LNCaP clone FGC (cell line): ENCODE measurements at places on chromosomes 12 and 14.

DNA sequence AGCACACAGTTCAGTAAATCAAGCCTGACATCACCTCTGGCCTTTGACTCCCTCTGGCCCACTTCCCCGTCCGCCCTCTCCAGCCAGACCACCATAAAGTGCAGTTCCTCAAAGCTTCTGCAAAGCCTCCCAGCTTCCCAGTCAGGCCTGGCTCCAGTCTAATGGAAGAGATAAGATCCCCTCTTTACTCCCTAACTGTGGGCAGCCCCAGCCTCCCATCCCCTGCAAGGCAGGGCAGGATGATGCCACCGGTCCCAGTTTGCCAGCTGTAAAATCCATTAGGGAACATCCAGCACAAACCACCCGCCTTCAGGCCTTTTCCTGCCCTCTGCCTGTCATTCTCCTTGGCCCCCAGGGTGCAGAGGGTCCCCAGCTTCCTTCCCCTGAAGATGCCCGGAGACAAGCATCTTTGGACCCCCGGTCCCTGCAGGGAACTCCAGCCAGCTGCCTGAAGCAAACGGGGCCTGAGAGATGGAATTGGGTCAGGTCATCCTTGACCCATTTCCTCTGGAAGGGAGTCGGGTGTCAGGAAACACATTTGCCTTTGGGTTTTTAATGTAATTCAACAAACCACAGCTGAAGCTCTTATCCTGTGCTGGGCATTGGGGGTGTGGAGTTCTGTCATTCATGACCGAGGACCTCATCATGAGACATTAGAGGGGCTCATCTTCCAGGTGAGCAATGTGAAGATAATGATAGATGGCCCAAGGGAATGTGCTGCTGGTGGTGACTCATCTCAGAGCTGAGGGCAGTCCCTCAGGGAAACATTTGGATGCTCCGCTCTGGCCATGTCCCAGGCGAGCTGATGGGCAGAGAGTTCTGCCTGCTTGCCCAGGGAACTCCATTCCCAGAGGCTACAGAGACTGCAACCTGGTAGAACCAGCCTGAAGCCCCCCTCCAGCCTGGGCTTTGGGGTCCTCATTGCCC is 93.8 kb upstream of the CLMN start:
- no peak for DNase-seq

DNA sequence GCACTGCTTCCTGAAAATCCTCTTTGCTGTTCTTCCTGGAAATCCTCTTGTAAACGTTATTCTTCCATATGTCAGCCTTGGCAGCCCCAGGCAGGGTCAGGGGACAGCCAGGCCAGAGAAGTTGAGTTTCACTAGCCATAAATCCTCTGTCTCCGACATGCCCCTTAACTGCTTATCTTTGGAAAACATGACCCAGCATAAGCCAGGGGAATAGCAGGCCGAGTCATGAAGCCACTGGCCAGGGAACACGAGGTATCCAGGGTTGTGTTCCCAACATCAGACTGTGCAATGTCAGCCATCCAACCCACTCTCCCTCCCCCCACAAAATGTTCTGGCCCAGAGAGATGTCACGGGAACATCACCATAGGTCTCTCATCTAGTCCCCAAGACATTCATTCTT is 453.9 kb downstream of the MED13L start:
- no peak for DNase-seq

DNA sequence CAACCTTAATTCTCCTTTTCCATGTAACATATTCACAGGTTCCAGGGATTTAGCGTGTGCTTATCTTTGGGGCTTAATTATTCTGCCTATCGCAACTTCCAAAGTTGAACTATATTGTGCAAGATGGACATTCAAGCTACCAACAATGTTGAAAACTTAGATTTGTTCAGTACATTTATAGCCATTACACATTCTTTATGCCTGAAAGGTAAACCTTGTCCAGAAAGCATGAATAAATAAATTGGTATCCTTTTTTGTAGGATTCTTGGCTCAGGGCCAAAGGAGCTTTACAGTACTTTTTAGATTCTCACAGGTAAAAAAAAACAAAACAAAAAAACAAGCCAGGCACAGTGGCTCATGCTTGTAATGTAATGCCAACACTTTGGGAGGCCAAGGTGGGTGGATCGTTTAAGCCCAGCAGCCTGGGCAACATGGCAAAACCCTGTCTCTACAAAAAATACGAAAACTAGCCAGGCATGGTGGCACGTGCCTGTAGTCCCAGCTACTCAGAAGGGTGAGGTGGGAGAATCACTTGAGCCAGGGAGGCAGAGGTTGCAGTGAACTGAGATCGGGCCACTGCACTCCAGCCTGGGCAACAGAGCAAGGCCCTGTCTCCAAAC is 3.3 kb downstream of the C12orf56 start:
- no peak for DNase-seq

DNA sequence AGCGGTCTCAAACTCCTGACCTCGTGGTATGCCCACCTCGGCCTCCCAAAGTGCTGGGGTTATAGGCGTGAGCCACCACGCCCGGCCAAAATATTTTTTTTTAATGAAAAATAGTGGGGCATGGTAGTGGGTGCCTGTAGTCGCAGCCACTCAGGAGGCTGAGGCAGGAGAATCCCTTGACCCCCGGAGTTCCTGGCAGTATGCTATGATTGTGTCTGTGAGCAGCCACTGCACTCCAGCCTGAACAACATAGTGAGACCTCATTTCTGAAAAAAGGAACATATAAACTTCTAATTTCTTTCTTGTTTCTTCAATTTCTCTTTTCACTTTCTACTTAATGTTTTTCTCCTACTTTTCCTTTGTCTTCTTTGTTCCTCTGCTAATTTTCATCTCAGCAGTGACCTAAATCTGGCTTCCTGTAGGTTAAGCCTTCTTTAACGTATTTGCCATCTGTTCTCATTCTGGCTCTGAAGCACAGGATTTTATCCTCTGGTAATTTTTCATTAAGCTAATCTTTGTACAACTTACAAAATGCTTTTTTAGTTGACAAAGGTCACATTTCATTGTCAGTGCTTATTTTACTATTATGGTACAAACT is 4.5 kb upstream of the RPGRIP1 start:
- DNase-seq: no peak

DNA sequence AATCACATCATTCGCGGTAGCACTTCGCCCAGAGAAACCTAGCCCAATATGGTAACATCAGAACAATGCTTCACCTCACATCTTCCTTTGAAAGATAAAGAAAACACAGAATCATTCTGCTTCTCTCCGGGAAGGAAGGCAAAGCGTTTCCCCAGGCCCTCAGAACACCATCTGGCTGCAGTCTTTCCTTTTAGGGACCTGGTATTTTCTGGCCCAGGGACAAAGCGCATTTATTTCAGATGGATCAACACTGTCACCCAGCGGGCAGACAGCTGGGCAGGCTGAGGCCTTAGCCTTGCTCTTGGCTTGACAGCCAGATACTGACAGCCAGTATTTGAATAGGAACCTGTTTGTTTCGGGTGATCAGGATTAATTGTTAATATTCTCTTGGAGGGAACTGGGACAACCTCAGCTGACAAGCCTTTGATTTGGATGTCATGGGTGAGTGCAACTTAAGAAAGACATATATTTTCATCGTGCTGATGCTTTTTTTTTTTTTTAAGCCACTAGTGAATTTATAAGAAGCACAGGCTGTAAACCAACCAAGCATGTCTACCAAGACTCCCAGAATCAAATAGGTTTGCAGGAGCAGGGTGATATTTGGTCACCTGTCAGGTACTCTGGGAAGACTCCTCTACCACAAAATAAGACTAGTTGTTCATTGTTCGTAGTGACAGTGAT is 118.9 kb downstream of the VEZT start:
- DNase-seq: peak; percentile 89

GRCh38 chr14:33880330-33880729 is 70.5 kb downstream of the EGLN3 start:
- no peak for DNase-seq
